Caudate nucleus (tissue), 63 donors: ENCODE measurements at places on chromosomes 1 and 21.

- DNase-seq = no peak
These were observed 6.4 kb upstream of the C1orf21 start for GRCh38 chr1:184380468-184380867.

GRCh38 chr1:67909776-67910175, 76.5 kb upstream of the GNG12 start:
- no peak for DNase-seq

- DNase-seq = no peak
These were observed 8.4 kb downstream of the ARMH1 start for GRCh38 chr1:44682883-44683265.

DNA sequence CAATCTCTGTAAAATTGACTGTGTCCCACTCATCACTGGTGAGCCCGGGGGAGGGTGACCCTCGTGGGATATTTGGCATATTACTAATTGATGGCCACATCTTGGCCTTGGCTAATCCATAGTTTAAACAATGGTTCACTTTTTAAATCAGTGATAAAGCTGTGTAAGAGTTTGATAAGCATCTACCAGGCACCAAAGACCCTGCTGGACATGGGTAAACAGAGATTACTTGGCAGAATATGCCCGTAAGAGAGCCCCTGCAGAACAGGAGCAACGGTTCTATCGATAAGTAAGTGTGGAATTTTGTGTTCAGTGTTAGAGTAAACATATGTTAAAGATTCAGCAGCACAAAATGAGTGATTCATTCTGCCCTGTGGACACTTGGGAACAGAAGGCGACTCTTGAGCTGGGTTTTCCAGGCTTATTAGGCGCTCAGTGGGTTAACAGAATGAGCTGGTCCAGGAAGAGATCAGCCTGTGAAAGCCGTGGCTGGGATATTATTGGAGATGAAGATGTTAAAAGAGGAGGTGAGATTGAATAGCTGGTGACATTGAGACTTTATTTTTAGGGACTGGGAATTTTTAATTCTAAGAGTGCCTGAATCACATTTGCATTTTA, 55.9 kb downstream of the CNST start:
- no peak for DNase-seq

DNA sequence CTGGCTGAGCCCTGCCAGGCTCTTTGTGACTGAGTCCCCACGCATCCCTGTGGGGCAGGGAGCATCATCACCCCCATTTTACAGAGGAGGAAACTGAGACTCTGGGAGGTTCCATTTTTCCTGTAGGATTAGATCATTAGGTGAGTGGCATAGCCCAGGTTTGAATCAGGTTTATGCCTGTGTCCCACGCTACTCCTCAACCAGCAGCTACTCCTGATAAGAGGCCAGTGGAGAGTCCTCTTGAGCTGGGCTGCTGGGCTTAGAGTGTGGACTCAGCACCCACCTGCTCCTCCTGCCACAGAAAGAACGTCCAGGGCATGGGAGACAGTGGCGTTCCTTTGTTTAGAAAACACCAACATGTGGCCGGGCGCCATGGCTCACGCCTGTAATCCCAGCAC, 30.7 kb downstream of the TNFRSF1B start:
- DNase-seq = no peak

GRCh38 chr1:212621949-212622305, 13.4 kb downstream of the ATF3 start:
- DNase-seq = no peak

DNA sequence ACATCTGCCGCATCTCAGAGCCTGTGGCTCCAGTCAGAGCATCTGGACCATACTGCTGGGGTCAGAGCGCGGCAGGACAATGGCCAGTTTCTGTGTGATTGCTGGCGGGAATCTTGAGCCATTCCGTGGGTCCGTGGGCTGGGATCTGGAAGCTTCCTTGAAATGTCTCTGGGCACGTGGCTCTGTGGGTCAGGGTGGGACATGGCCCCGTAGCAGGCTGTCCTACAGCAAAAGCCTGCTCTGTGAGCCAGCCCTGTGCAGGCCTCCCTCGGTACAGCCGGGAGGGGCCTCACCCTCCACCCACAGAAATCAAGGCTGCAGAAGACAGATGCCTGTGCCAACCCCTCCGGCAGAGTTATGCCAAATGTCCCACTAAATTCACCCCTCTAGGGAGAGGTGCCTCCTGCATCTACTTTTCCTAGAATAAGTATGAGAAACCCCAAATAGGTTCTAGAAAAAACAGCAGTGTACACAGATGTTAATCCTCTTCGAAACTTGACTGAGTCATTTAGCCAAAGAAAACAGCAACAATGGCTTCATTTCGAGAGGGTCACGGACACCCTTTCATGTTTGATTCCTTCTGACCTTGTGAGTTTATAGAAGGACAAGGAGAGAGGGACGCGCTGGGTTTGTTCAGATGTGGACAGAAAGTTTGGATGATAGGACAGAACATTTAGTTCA, 27.8 kb downstream of the COL18A1 start:
- no peak for DNase-seq

DNA sequence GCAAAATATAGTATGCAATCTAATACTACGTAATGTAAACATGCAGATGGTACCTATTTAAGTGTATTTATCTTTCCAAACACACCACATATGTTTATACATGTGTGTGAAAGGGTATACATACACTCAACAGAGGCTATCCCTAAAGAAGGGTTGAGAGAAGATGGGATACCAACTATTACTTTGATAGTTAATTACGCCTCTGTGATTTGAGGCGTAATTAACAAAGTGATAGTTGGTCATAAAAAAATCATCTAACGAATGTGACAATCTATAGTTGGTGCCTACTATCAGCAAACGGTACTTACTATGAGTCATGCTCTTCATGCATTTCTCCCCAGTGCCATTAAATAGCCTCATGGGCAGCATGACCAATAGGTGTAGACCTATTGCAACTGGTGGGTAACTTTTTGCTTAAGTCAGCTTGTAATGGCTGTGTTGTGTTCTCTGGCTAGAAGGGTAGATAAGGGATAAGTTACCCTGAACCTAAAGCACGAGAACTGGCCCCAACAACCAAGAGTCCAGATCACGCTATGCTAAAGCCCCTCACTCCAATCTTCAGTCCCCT, 15.3 kb downstream of the RCAN1 start:
- DNase-seq = no peak

DNA sequence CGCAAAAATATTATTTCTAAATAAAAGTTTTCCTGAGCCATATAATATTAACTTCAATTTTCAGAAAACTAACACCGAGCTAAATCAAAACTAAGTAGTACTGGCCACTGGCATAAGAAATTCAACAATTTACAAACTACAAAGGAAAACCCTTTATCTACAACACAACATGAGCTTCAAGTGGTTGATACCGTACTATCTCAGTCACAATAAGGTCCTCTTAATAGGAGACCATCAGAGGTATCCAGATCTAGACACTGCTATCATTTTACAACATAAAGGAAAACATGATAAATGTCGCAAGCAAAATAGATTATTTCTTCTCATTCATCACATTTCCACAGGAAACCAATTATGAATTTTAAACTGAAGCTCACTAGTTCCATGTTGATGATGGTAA, 39.5 kb downstream of the GATAD2B start:
- no peak for DNase-seq

DNA sequence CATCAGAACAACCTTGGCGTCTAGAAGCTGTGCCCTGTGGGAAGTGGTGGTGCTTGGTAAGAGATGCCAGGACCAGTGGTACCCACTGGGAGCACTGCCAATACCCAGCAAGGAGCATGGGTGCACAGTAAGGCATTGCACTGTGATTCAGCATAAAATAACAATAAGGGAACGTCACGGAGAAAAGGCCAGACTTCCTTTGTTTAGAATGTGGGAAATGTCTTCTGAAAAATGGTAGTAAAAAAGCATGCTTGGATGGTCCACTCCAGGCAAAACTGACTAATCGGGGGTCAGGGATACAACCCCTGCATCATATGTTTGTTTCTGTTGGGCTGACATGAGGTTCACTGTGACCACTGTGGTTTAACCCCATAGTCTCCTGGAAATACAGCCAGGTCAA, 14.7 kb downstream of the METTL18 start:
- no peak for DNase-seq

DNA sequence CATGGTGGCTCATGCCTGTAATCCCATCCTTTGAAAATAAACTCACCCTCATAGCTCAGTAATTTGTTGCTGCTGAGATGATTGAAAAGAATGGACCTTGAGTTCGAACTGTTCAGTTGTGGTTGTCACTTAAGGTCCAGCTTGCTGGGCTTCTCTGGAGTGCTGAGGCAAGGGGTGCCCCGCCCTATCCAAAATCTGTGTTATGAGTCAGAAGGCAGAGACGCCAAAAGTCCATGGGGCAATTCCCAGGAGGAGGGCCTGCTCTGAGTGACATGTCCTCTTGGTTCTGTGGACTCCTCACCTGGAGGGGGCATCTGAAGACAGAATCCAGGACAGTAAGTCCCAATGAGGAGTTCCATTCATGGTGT, 64.8 kb downstream of the MYOM3 start:
- DNase-seq = no peak

DNA sequence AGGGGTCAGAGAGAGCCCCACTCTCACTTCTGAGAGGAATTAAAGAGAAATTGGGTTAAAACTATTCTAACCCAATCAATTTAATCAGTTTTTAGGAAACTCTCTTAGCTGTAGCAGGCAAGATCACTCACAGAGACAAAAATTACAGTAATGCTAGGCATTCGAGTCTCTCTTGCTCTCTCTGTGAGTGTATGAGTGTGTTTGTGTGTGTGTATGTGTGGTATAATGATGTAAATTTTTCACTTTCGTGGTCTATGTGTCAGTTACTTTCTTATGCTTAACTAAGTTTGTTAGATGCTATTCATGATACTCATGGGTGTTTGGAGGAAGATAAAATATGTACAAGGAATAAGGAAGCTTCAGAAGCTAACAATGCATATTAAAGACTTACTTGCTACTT, 131.3 kb downstream of the FASLG start:
- DNase-seq = no peak

DNA sequence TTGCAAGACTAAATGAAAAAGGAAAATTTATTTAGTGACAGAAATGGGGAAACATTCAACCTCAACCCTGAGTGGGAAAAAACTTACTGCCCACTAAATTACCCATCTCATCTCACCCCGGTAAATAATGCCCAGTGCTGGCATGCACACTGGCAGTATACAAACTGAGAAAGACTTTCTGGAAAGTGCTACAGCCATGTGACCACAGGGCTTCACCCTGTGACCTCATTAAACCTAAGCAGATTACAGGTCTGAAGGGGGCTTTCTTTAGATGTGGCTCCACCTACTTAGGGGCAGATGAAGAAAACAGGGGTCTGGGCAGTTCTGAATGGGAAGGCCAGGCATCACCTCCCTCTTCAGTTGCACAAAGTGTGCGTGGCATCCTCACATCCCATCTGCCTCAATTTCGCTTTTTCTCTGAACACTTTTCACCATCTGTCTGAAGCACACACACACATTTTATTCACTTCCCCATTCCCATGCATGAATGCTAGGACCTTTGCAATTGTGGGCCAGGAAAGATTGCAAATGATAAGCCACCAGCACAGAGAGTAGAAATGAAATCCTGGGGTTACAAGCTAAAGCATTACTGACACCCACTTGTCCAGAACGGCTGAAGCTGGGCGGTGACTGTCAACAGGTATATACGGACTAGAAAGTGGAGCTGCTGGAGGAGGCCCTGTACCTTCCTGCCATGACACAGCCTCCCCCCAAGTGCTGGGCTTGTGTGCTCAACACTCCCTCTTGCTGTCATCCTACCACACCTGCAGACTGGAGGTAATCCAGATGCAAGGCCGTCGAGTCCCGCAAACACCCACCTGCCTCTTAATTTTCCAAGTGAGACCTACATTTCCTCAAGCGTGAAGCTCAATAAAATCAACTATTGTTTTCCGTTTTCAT, 2.7 kb downstream of the NADK start:
- no peak for DNase-seq

GRCh38 chr1:232973652-232974611, 23.5 kb downstream of the NTPCR start:
- DNase-seq = no peak

GRCh38 chr1:103333141-103333540, 192.4 kb upstream of the RNPC3 start:
- DNase-seq = no peak

DNA sequence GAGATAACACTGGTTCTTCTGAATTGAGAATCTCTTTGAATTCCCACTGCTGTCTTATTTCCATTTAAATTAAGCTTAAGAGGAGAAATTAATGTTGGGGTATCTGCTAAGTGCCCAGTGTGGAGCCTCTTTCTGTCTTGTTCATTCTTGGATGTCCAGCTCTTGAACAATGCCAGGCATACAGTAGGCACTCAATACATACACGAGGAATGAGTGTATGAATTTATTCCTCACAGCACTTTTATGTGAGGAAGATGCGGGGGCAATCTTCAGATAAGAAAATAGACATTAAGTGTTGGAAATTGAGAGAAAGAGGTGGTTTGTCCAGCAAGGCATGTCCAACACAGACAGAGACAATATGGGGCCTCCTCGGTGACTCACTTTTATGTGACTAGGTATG, 11.8 kb upstream of the ATF3 start:
- no peak for DNase-seq

GRCh38 chr1:211345719-211346118, 19.1 kb downstream of the TRAF5 start:
- no peak for DNase-seq

- no peak for DNase-seq
These were observed 6.5 kb downstream of the RD3 start for GRCh38 chr1:211485480-211485857.

DNA sequence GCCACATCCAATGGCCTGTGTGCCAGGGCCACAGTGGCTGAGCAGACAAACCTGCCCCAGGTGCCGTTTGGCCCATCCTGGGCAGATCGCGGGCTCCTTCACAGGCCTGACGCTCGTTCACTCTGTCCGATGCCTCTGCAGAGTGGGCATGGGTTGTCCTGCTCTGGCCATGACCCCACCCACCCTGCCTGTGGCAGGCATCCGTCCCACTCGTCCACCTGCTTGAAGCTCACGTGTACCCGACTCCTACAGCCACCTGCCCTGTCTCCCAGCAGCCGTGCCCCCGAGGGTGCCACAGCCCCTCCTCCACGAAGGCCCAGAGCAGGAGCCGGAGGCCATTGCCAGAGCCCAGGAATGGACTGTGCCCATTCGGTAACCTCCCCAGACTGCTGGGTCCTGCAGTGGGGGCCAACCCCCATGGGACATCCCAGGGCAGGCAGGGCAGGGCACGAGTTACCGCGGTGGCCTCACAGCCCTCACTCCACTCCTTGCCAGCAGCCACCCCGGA, 41.9 kb downstream of the TRIM11 start:
- no peak for DNase-seq
